GM23248 (cell line): ENCODE measurements at places on chromosomes 16 and 17.

DNA sequence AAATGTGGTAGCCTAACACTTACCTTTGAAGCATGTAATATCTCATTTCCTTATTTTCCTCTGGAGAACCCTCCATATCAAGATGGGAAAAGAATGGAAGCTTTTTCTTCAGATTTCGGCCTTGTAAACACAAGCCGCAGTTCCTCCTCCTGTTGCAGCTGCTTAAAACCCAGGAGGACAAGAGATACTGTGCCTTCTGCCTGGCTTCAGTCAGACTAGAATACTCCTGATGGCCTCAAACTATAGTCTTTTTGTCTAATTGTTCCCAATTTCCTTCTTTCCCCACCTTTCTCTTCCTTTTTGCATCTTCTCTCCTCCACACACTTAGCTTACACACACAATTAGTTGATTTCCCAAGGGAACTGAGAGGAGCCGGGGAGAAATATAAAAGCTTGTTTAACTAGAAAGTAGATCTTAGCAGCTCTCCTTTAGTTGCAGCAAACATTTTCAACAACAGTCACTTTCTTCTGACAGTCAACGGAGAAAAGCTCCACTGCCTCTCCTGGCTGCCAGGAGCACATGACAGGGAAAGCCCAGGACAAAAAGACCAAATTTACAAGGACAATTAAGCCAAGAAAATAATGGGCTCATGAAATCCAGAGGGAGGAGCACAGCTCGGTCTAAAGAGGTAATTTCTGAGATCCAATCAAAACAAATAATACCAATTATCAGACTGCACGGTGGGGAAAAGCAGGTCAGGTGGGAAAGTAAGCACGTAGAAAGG is 76.4 kb upstream of the C17orf78 start:
- DNase-seq: peak; percentile 30

- DNase-seq: peak; percentile 74
Observed at GRCh38 chr16:46853713-46854443, 22.9 kb upstream of the C16orf87 start.

GRCh38 chr17:55584055-55584685 is 72.9 kb upstream of the SMIM36 start:
- DNase-seq: peak; percentile 56

DNA sequence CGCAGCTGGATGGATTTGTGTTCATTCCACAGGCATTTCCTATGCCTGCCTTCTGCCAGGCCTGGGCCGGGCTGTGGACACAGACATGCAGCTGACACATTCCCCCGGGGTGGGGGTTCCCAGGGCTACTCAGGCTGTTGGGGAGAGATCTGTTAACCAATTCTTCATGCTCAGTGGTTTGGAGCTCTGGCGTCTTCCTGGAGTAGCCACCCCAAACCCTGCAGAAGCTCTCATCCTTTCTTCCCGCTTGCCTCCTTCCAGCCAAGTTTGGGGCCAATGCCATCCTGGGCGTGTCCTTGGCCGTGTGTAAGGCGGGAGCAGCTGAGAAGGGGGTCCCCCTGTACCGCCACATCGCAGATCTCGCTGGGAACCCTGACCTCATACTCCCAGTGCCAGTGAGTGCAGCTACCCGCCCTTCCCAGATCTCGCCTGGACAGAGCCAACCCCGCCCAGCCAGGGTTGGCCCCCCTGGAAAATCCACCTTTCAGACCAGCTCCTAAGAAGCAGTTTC is 2.6 kb downstream of the ENO3 start:
- peak; percentile 77 for DNase-seq

- no peak for DNase-seq
Observed at GRCh38 chr17:34095106-34095505, 160.0 kb upstream of the CCL2 start.

- DNase-seq: no peak
Observed at GRCh38 chr17:37318931-37319594, 56.7 kb upstream of the C17orf78 start.

DNA sequence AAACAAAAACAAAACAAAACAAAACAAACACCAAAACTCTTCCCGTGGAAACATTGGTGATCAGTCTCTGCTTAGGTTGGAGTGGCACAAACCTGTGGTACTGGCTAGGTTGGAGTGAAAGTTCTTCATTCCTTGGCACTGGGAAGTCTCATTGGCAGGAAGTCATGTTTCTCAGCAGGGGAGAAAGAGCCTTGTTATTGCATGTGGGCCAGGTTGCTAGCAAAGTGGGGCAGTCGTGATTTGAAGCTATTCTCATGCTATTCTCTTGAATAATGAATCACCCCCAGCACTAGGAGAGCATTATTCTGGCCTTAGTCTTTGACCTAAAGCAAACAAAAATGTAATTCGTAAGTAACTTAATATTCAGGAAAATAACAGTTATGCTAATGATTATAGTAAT is 24.3 kb upstream of the B4GALNT2 start:
- DNase-seq: peak; percentile 77

- peak; percentile 73 for DNase-seq
Observed at GRCh38 chr16:26816266-26816665, 250.5 kb upstream of the C16orf82 start.

GRCh38 chr16:58605562-58605961 is 24.1 kb downstream of the CNOT1 start:
- DNase-seq: no peak

- no peak for DNase-seq
Observed at GRCh38 chr16:19075511-19075910, 8.1 kb downstream of the COQ7 start.

GRCh38 chr17:6352016-6352415 is 82.9 kb downstream of the AIPL1 start:
- no peak for DNase-seq

DNA sequence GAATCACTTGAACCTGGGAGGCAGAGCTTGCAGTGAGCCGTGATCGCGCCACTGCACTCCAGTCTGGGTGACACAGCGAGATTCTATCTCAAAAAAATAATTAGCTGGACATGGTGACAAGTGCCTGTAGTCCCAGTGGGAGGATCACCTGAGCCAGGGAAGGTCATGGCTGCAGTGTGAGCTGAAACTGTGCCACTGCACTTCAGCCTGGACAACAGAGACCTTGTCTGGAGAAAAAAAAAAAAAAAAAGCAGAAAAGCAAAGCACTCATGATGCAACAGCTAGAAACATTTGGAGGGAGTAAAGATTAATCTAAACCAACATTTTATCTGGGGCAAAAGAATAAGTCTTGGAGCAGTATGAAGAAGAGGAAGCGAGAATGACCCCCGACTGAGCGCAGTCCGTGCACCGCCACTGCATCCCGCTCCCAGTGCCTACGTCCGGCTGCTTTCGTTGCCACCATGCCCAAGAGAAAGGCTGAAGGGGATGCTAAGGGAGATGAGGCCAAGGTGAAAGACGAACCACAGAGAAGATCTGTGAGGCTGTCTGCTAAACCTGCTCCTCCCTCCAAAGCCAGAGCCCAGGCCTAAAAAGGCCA is 8.2 kb downstream of the PRPSAP1 start:
- DNase-seq: peak; percentile 20

GRCh38 chr16:9135797-9136196 is 44.4 kb downstream of the HAPSTR1 start:
- no peak for DNase-seq
